Kidney (tissue), 22 donors: ENCODE measurements at places on chromosomes 1 and 21.
A peak's percentile ranks its signal among the peaks of the same experiment; 100 is the strongest.

DNA sequence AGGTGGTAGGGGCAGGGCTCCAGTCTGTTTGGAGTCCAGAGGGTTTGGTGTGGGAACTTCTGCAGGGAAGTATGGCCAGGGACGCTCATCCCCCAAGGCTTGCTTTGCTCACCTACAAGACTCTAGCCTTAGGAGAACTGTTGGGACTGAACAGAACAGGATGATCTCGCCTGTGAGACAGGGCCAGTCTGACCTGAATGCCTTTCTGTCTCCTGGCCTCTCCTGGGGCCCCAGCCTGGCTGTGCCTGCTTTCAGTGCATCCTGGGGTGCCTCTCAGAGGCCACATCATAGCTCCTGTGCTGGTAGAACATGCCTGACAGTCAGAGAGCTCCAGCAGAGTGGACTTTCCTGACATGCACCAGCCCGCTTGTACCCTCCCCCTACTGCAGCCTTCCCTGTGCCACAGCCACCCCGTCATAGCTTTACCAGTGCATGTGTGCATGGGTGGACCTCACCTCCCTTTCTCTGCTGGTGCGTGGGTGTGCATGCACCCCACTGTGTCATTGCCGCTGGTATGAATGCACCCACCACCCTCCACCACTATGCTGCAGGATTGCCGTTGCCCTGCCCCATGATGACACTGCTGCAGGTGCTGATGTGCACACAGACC lies 165.8 kb downstream of the GIPC2 start:
- no peak for DNase-seq

DNA sequence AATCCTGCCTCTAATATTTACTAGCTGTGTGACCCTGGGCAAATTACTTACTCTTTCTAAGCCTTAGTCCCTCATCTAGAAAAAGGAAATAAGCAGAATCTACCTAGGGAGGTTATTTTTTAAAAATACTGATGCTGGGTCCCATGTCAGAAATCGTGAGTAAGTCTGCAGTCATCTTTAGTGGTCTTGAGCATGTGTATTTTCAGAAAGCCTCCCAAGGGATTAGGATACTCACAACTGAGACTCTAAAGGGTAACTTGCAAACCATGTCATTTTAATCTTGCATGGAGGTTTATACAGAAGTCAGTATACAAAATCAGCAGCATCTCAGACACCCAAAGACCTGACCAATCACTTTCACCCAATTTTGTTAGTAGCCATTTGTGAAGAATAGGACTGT lies 43.2 kb downstream of the DSTYK start:
- no peak for DNase-seq

DNA sequence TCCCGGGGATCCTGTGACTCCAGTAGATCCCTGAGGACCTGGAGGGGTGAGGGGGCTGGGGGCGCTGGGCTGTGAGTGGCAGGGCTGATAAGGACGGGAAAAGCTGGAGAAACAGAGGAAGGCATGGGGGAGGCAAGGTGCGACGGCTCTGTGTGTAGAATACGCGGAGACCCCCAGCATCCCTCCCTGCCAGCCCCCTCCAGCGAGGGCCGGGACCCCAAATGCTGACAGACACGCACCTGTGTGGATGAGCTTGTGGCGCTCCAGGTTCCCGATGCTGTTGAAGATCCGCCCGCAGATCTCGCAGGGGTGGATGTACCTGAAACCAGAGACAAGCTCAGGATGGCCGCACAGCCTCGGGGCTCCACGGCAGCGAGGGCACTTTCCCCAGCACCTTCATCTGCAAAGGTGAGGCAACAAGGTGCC lies 53.0 kb upstream of the RIPK4 start:
- DNase-seq: no peak

DNA sequence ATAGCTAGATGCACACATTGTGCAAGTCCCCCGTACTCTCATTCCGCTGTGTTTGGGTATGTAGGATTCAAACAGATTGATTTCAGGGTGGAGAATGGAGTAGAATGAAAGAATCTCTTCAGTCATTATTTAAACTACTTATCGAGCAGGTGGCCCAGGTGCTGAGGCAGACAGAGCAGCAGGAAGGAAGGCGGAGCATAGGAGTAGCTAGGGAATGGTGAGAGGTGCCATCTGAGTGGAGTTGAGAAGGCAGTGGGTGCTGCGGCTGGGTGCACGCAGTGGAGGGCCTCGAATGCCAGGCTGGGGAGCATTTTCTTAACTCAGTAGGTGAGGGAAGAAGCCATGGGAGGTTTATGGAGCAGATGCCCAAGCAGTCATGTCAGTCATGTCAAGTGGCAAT lies 45.2 kb upstream of the CD101 start:
- DNase-seq: no peak

DNA sequence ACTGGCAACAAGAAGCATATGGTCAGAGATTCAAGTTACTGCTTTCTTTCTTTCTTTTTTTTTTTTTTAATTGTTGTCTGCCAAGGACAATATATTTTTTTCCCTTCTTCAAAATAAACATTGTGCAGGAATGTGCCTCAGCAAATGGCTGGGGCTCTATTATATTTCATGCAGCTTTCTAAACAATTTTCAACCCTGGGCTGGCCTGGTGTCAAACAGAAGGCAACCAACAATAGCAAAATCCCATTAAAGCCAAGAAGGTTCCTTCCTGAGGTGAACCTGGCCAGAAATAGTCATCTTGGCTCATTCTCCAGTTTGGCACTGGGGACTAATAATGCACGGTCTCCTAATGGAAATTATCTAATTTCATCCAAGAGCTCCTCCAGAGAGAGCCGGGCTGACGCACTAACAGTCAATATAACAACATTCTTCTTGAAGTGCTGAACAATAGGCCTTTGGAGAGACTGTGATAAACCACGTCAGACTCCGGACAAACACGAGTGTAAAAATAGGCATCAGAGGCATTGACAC lies 35.7 kb upstream of the HLX start:
- peak; percentile 82 for DNase-seq

DNA sequence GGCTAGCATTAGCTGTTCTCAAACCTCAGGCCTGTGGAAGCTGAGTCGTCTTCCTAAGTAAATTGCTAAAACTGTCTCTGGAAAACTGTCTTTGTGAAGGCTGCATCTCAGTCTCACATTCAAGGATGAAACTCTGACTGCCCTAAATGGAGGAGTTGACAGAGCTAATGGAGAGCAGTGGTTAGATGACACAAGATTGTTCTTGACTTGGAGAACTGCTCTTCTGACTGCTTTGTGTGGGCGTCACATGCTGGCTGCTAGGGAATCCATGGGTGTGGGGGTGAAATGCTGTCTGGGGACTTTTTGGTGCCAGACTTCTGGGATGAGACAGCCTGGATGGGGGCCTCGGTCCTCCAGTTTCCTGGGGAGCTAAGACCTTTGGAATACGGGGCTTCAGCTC lies 24.5 kb upstream of the TSPAN2 start:
- DNase-seq: no peak

- DNase-seq: no peak
Measured at GRCh38 chr1:167227934-167228378, 7.3 kb downstream of the POU2F1 start.

DNA sequence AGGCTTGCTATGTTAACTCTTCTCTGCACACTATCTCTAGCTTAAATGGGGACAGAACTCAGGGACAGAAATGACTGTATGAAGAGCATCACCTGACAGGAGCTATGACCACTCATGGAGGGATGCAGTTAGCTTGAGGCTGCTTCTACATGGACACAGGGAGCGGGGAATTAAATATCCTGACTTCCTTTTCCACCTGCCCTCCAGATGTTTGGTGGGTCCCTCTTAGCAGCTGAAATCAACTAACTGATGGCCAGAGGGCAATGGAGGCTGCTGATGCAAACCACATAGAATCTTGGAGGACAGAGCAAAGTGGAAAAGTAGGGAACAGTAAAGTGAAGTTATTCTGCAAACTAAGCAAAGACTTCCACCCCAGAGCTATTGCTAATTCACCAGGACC lies 214.1 kb downstream of the USH2A start:
- DNase-seq: no peak

DNA sequence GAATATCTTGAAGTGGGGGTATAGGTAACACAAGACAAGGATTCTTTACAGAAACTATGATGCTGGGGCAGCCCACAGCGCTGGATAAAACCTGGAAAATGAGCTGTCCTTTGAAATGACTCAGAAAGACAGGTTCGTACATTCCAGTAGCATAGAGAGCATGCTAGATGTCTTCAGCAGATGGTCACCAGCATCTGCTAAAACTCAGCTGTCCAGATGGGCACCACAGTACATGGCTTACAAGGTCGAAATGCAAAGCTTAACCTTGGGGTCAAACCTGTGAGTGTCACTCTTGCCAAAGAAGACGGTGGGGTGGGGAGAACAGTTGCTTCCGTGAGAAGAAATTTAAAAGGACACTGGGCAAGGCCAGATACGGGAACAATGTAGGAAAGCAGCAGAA lies 41.3 kb upstream of the TRIM45 start:
- DNase-seq: no peak

DNA sequence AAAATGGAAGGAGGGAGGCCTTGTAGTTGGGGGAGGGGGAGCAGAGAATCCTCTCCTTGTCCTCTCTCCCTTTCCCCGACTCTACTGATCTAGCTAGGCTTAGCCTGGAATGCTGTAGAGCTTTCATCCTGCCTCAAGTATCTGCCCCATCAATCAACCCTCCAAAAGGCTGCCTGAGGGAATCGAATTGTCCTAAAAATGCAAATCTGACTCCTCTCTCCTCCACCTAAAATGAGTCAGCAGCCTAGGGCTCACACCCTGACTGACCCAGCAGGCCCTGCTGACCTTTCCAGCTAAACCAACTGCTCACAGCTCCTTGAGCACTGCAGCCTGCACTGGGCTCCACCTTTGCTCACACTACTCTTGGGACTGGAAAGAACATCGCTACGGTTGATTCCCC lies 2.8 kb downstream of the HPDL start:
- DNase-seq: no peak

GRCh38 chr1:240672132-240672811 lies 60.3 kb upstream of the GREM2 start:
- DNase-seq: no peak

DNA sequence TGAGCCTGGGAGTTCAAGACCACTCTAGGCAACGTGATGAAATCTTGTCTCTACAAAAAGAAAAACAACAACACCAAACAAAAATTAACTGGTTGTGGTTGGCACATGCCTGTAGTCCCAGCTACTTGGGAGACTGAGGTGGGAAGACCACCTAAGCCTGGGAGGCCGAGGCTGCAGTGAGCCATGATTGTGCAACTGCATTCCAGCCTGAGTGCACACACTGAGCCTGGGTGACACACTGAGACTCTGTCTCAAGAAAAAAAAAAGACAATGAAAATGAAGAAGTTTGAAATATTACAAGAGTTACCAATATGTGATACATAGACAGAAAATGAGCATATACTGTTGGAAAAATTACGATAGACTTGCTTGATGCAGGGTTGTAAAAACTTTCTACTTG lies 31.9 kb downstream of the PDC start:
- DNase-seq: no peak

DNA sequence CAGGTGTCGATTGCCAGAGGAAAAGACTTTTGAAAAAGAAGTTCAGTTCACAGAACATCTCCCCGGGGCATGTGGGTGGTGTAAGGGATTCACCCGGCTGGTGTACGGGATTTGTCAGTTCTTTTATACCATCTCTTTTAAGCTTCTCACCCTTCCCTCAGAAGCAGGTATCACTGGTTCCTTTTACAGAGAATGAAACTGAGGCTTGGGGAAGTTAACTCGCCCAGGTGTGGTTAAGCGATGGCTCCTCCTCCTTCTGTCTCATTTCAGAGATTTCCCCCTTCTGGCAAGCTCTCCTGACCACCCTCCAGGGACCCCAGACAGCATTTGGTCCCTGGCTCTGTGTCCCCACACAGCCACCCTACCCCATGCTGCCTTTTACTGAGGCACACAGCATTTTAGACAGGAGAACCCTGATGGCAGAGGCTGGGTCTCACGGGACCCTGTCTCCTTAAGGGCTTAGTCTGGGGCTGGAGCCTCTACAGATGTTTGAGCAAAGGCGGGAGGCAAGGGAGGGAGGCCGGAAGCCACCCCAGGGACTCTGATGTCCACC lies 2.8 kb upstream of the ECE1 start:
- DNase-seq: no peak

DNA sequence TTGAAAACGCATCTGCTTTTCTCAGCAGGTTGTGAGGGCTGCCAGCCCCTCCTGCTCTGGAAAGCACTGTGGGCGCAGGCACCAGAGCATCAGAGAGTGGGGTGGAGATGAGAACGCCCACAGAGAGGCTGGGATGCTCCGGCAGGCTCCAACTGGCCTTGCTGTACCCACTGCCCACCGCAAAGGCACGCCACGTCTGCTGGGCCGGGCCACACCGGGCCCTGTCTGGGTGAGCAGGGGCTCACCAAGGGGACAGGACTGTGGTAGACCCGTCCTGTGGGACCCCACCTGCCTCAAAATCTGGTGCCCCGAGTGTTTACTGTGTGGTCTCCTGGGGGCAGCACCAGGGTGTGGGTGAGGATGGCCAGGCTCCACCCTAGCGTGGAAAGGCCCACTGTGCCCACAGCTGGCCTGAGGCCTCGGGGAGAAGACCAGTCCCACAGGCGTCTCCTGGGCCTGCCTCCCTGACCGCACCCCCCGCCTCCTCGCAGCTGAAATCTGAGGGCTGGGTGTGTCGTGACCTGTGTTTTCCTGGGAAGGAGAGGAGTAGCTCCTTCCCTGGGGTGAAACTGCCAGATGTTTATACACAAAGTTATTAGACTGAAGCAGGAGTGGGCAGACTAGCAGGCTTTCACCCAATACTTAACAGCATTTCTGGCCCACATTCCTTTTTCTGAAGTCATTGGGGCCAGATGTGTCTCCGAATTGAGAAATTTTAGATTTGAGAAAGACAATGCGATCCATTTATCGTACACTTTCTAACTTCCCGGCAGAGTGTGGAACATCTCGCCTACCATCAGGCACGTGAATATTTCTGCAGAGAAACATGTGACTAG lies 53.8 kb downstream of the STUM start:
- no peak for DNase-seq

DNA sequence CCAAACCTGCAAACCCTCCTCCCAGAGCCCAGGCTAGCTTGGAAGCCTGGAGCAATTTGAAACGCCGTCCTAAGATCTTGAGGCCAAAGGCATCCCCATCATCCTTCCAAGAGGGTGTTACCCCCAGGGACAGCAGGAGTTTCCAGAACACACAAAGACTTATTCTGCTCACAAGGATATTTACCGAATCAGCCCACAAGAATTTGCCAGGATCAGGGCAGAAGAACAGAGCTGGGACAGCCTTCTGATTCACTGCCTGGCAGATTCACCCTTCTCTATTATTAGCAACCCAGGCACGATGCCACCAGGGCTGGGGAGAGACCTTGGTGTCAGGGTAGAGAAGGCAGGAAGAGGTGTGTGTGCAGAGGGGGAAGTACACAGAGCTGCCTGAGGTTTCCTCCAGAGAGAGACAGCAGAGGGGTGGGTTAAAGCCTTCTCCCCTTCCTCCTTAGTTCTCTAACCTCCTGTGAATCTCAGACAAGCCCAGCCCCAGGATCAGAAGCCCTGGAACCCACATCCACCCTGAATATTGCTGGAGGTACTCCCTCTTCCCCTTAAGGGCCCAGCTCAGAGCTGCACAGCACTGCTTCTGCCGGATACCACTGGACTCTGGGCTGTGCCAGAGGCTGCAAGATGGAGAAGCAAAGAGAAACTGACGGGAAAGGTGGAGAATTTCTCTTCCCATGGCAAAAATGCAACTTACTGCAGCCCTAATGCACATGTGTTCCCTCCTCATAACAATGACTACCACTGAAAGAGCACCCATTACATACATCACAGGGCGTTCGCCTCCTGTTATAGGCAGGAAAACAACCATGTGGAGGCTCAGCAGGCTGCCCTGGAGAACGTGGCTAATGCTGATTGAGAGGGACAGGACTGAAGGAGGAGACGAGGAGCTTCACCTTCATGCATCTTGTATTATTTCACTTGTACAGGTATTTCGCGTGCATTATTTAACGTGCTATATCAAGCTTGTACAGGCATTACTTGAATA lies 61.8 kb downstream of the ITPKB start:
- no peak for DNase-seq
